ENCODE measurements at places on chromosomes 7 and 10. TPM values are rescaled to one million over a fixed set of nuclear protein-coding genes. Genes with fewer than 3 reads are reported as not detected.

- DNase-seq, result no peak
Measured at GRCh38 chr7:149570784-149571183, 73.2 kb upstream of the ZNF746 start.

DNA sequence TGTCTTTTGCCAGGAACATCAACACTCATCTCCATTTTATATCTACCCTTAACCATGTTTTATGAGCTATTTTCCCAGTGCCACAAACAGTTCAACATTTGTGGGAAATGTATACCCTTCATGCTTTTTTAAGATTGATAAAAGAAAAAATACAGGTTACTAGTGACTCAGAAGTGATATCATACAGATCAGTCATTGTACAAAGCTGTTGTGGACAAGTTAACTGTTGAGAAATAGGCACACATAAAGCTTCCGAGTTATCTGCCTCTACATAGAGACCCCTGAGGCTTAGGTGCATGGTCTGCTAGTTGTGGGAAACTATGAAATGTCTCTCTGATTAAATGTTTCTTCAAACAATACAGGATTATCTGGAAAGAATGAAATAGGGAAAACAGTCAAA is 96.3 kb downstream of the LSM5 start:
- DNase-seq, result no peak

DNA sequence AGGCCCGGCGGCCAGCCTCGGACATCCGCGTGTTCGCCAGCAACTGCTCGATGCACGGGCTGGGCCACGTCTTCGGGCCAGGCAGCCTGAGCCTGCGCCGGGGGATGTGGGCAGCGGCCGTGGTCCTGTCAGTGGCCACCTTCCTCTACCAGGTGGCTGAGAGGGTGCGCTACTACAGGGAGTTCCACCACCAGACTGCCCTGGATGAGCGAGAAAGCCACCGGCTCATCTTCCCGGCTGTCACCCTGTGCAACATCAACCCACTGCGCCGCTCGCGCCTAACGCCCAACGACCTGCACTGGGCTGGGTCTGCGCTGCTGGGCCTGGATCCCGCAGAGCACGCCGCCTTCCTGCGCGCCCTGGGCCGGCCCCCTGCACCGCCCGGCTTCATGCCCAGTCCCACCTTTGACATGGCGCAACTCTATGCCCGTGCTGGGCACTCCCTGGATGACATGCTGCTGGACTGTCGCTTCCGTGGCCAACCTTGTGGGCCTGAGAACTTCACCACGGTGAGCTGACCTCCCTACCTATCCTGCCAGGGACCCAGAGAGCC is 656 bp downstream of the ASIC3 start:
- DNase-seq, result no peak

- DNase-seq, result no peak
Measured at GRCh38 chr7:101942603-101943210, 125.3 kb downstream of the CUX1 start.

DNA sequence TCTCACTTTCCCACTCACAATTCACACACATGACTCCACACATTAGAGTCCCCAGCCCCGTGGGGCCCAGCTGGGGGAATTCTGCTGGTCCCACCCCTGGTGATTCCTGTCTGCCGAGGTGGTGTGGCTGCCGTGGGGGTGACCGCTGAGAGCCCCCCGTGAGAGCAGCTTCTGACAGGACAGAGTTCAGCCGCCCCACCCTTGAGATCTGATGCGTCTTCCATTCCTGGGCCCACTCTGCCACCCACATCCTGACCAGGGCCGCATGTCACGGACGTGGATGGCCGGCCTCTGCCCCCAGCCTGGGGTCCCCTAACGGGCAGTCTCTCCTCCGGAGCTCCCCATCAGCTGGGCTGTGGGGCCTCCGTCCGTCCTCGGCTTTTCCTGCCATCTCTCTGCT is 240.1 kb upstream of the PITRM1 start:
- DNase-seq, result no peak

ANKRD16 gene
- 3.0 TPM for total RNA-seq

DNA sequence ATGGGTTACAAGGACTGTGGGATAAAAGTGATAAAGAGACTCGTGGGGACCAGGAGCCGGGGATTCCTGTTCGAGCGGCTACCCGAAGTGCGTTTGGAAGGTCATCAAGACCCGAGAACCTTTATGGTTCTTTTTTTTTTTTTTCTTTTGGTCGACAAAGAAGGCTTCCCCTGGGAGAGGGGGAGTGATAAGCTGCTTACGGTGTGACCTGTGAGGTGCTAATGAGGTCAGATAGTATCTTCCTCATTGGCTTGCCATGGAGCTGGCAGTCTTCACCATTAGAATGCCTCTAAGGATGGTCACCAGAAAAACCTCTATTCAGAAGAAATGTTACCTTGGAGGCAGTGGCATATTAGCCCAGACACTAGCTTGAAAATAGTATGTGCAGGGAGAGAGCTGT is 92.3 kb upstream of the STEAP4 start:
- DNase-seq, result no peak

SEMA4G gene
- 0.89 TPM for total RNA-seq

DNA sequence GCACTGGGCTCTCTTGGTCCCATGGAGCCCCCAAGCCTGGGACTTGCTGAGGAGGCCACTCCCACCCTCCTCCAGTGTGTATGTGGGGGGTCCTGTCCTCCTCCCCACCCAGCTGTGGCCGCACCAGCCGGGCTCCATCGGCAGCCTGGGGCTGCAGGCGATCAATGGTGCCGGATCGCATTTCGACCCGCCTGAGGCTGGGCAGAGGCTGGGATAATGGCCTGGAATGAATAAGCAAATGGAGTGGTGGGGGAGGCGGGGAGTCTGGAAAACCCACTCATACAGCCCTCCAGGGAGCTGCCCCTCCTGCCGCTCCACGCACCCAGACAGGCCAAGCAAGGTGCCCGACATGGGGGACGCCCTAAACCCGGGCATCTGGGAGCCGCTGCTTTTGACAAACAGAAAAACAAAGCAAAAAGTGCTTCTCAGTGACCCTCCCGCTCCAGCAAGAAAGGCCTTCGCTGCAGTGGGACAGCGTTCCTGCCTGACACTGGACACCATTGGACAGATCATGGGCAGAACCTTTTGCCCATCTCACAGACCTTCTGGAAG is 160.5 kb downstream of the NRF1 start:
- no peak for DNase-seq

PTPN20 gene
- not detected for total RNA-seq
